ENCODE measurements at places on chromosomes 4 and X.

- DNase-seq, result no peak
These were observed 17.8 kb upstream of the PAGE2B start for GRCh38 chrX:55056820-55057674.

DNA sequence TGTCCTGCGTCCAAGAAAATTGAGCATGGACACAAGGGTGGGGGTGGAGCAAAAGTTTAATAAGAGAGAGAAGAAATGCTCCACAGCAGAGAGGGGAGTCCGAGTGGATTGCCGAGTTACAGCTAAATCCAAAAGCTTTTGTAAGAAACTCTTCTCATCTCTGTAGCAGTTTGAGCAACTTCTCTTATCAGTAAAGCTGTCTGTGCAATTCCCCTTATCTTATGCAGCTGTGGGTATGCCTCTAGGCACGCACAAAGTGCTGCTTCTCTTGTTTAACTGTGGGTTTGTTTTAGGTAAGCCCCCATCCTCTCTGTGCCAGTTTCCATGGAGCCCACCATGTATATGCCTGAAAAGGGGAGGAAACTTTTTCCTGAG is 44.8 kb downstream of the HMGB2 start:
- DNase-seq, result no peak

DNA sequence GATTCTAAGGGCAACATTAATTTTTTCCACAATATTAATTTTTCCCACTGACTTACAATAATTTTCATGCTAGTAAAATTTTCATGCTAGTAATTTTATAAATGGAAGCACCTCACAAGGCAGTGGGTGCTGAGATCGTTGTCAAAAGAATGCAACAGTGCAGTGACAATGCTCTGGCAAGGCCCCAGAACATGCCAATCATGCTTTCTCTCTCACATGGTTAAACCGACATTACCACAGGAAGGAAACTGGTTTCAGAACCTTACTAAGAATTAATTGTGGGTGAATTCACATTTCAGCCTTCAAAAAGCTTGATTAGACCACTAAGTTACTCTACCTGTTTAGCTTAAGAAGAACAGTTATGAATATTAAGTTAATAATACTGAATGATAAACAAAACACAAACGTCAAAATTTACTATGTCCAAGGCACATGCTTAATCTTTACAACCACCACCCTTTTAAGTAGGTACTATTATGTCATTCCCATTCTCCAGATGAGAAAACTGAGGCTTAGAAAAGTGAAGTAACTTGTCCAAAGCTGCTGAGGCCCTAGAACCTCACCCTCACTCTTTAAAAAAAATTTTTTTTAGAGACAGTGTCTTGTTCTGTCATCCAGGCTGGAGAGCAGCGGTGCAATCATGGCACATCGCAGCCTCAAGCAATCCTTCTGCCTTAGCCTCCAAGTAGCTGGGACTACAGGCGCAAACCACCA is 10.0 kb upstream of the OPHN1 start:
- DNase-seq, result no peak

- DNase-seq, result no peak
These were observed 29.8 kb downstream of the SLC9A6 start for GRCh38 chrX:136015016-136015415.

- no peak for DNase-seq
These were observed 103.8 kb downstream of the MAPK10 start for GRCh38 chr4:86256086-86256485.
